WERI-Rb-1 (cell line): ENCODE measurements at places on chromosomes 11 and 22.
A peak's percentile ranks its signal among the peaks of the same experiment; 100 is the strongest.

GRCh38 chr11:120658071-120658423 is 146.5 kb downstream of the GRIK4 start:
- no peak for DNase-seq

DNA sequence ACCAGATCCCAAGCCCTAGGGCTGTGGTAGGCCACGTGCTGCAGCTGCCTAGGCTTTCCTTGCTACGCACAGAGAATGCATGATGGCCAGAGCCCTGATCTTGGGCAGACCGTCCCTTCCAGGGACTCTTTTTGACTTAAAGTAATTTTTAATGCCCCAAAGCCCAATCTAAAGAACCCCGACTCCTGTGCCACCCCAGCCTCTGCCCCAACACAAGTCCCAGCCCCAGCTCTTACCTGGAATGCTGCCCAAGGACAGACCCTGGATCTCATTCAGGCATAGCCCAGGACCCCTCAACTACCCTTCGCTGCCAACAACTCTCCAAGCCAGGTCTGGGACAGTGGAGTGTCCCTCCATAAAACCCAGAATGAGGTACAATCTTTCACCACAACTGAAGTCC is 211.7 kb upstream of the B3GAT1 start:
- DNase-seq, result no peak

- DNase-seq, result no peak
Measured at GRCh38 chr11:120707098-120707497, 195.6 kb downstream of the GRIK4 start.

DNA sequence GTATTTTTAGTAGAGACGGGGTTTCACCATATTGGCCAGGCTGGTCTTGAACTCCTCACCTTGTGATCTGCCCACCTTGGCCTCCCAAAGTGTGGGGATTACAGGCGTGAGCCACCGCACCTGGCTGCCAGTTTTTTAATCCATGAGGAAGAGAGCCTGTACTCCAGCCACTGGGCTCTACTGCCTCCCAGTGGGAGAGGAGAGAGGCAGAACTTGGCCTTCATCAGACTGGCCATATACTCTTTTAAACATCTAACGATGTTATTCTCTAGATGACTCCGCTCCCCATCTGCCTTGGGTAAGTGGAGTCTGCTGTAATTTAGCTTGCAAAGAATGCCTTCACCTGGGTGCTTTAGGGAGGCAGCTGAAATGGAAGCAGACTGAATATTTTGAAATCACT is 34.6 kb downstream of the SLC6A5 start:
- peak; percentile 45 for DNase-seq

GRCh38 chr22:17083811-17084441 is 874 bp upstream of the IL17RA start:
- no peak for DNase-seq

DNA sequence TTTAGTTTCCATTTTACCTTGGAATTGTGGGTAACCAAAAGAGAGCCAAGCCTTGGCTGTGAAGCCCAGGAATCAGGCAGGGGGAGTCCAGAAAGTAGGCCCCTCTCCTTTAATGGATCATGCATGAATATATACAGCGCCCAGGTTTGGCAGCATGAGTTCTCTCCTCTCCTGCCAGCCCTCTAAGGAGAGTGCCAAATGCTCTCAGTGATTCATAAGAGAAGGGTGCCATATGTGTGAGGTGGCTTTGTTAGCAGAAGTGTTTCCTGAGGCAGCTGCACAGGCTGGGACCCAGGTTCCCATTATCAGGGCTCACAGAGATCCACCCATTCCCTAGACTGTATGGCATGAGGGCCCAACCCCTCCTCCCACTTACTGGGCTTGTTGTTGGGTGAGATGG is 52.3 kb upstream of the SCUBE2 start:
- no peak for DNase-seq

DNA sequence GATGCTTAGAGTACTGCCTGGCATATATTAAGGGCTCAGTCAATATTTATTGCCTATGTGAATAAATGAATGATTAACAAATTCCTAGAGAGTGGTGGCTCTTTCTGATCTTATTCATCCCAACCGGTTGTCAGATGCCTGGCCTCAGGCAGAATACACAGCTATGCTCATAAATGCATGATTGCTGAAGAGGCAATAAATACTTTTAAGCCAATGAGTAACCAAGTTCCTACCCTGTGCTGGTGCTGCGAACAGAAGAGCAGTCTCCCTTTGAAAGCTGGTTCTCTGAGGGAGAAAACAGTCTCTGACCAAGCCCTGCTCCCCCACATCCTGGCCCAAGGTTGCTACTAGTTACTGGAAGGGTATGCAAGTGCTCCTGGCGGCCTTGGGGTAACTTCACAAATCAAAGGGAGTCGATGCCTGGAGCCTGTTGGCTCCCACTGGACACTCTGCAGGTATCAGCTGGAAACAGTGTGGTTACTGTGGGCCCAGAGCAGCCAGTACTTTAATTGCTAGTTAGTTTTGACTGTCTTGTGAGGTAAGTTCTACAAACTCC is 2.8 kb downstream of the USH1C start:
- no peak for DNase-seq

GRCh38 chr11:99461913-99462312 is 441.2 kb downstream of the CNTN5 start:
- no peak for DNase-seq

GRCh38 chr11:2898366-2899079 is 12.9 kb upstream of the CDKN1C start:
- no peak for DNase-seq

DNA sequence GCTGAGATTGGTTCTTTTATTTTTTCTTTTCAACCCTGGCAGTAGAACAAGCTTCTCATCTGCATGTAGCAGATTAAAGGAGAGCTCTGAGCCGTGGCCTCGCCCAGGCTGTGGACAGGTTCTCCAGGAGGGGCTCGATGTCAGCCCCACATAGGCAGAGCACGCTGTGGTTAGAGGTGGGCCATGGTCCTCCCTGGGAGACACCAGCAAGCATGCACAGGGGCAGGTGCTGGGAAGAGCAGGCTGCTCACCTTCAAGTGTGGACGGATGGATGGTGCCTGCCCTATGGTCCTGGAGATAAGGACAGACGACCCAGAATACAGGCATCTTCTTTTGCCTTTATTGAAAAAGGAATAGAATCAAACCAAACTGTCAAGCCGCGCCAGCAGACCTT is 634.8 kb downstream of the BRD1 start:
- DNase-seq, result no peak

GRCh38 chr11:72041364-72042063 is 38.8 kb downstream of the NUMA1 start:
- DNase-seq, result peak; percentile 57

GRCh38 chr11:115869131-115869530 is 364.9 kb upstream of the CADM1 start:
- no peak for DNase-seq

GRCh38 chr11:30594646-30595411 is 8.7 kb upstream of the MPPED2 start:
- DNase-seq, result no peak

- no peak for DNase-seq
Measured at GRCh38 chr11:82978422-82979099, 77.0 kb downstream of the DDIAS start.

GRCh38 chr22:33142282-33143055 is 84.3 kb upstream of the SYN3 start:
- no peak for DNase-seq

DNA sequence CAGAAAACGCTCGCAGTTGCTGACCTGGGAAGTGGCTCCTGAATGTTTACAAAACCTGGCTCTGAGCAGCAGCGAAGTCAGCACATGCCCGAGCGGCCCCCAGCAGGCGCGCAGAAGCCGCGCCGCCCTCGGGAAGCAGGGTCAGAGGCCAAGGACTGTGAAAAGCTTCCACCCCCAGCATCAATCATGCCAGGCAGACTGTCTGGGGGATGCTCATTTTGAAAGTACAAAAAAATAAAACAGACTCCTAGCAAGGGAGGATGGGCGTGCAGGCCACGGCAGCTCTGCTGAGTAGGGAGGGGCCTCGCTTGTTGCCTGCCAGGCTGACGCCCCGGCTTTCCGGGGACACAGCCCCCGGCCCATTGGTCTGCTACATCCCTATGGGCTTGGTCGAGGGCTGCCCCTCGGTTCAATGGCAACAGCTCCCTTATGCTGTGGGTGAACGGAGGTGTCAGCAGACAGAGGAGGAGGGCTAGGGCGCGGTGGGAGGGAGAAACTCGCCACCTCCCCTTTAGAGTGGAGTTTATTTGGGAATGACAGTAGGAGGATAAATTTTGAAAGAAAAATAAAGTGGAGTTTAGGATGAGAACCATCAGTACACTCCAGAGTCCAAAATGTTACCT is 37.7 kb upstream of the GNB1L start:
- no peak for DNase-seq

GRCh38 chr11:70108250-70108649 is 30.1 kb downstream of the ANO1 start:
- no peak for DNase-seq

DNA sequence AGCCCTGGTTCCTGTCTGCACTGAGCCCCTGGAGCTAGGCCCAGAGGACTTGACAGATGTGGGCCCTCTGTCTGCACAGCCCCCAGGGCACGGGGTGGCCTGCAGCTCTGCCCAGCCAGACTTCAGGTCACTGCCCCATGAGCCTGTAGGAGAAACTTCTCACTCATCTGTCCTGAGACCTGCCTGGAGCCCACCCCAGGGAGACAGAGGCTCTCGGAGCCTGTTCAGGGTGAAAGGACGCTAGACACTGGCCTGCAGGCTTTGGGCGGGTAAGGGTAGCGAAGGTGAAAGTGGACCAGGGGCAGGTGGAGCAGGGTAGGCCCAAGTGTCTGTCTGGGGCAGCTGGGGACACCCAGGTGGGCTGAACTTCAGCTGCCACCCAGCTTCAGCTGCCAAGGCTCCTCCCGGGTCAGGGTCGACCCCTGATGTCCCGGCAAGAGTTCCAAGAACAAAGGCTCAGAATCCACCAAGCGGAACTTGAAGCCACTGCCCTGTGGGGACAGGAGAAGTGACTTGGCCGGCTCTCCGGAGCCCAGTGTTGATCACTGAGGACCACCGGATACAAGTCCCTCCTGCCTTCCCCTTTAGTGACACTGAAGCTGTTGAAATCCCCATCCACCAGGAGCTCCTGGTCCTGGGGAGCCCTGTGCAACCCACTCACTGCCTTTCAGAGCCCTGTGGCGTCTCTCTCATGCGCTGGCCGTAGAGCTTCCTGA is 90.3 kb downstream of the KCNQ1 start:
- DNase-seq, result no peak

DNA sequence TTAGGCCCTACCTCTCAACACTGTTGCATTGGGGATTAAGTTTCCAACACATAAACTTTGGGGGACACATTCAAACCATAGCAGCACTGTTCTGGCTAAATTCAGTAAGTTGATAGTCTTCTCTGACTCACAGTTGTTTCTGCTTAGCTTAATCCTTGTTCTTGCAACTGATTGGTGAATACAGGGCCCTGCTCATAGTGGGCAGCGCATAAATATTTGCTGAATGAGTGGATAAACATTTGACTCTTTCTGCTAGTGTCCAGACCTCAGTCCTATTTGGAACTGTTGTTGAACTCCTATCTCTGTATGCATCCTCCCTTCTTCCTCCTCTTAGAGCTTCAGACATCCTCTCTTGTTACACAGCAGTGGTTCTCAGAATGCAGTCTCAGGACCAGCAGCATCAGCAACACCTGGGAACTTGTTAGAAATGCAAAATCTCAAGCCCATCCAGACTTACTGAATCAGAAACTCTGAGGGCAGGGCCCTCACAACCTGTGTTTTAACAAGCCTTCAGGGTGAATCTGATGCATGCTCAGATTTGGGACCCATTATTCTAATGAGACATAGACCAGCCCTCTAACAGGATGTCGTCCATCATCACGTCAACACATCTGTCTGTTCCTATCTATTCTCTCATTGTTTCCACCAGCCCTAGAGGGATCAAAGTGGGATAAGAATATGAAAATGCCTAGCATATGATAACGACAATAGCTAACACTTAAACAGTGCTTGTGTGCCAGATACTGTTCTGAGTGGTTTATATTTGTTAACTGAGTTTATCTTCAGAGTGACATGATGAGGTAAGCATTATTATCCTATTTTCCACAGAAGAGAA is 22.3 kb downstream of the SPON1 start:
- DNase-seq, result no peak
